ENCODE measurements at places on chromosomes 3 and 15. TPM values are rescaled to one million over a fixed set of nuclear protein-coding genes. Genes with fewer than 3 reads are reported as not detected.

NMNAT3 gene
- polyA plus RNA-seq: 14.2 TPM

FGF12 gene
- polyA plus RNA-seq: 0.67 TPM

CHDH gene
- 0.29 TPM for polyA plus RNA-seq

NOX5 gene
- polyA plus RNA-seq: not detected

GPR171 gene
- polyA plus RNA-seq: not detected

ATP13A4 gene
- not detected for polyA plus RNA-seq

THRB gene
- polyA plus RNA-seq: 33.3 TPM

SNRPN gene
- polyA plus RNA-seq: 65.4 TPM

SLC2A2 gene
- not detected for polyA plus RNA-seq

DLL4 gene
- polyA plus RNA-seq: 6.1 TPM

PARP14 gene
- polyA plus RNA-seq: 5.5 TPM

PLEKHO2 gene
- 1.9 TPM for polyA plus RNA-seq

LOXL1 gene
- polyA plus RNA-seq: 5.1 TPM

EHHADH gene
- 0.83 TPM for polyA plus RNA-seq
